HFFc6 (cell line): ENCODE measurements at places on chromosomes 3 and 15.

GRCh38 chr3:156478891-156479290, 76.0 kb downstream of the SSR3 start:
- no peak for DNase-seq

GRCh38 chr3:194598771-194599557, 34.3 kb downstream of the TMEM44 start:
- DNase-seq, result no peak

- peak; percentile 28 for DNase-seq
Measured at GRCh38 chr15:94324117-94324826, 92.9 kb downstream of the MCTP2 start.

DNA sequence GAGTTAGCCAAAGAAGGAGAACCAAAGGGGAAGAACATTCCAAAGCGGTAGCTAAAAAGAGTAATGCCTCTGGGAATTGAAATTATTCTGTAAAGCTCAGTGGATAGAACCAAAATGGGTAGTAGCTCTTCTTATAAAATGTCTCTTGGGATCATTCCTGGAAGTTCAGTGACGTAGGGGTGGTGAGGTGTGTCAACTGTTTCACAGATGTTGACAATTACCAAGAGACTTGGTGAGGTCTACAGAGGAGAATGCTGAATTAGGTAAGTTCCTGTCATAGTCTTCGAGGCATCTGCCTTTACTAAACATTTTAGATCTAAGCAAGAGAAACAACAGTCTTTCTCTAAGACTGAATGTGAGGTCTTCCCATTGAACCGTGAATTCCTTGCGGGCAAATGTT, 67.8 kb downstream of the TPRG1 start:
- no peak for DNase-seq

- DNase-seq, result peak; percentile 62
Measured at GRCh38 chr3:99747915-99748314, 69.7 kb upstream of the CMSS1 start.

DNA sequence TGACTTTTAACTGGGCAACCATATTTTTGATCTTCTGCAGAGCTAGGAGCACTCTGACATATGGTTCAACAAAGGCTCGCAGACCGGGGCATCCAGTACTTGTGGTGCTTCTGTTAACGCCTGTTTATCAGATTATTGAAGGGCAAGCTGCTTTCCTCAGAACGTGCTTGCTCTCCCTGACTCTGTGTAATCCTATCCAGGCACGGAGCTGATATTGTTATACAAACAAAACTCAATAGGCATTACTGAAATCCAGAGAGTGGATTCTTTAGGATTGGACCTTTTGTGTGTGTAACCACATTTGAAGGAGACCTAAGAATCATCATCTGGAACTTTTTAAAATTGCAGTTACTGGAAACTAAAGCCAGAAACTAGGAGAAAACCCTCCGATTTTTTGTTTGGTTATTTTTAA, 246.5 kb downstream of the PTPRG start:
- DNase-seq, result peak; percentile 40

DNA sequence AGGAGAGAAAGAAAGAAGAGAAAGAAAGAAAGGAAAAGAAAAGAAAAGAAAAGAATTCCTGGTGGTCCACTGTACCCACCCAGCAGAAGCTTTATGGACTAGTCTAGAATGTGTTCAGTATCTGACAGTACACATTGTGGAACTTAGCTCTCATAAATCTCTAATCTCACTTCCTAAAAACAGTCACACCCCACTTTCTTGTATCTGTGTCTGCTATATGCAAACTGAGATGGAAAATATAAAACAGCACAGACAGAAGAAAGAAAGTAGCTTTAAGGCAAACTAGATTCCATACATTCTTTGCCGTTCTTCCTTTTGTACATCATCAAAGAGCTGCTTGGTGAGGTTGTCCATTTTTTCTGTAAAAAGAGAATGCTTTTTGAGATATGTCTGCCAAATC, 41.1 kb upstream of the GNB5 start:
- DNase-seq, result no peak

GRCh38 chr15:37019479-37020433, 80.6 kb downstream of the MEIS2 start:
- DNase-seq, result no peak

- no peak for DNase-seq
Measured at GRCh38 chr3:16245609-16246008, 19.1 kb downstream of the DPH3 start.

GRCh38 chr3:158725348-158726011, 6.8 kb downstream of the RARRES1 start:
- DNase-seq, result peak; percentile 97

DNA sequence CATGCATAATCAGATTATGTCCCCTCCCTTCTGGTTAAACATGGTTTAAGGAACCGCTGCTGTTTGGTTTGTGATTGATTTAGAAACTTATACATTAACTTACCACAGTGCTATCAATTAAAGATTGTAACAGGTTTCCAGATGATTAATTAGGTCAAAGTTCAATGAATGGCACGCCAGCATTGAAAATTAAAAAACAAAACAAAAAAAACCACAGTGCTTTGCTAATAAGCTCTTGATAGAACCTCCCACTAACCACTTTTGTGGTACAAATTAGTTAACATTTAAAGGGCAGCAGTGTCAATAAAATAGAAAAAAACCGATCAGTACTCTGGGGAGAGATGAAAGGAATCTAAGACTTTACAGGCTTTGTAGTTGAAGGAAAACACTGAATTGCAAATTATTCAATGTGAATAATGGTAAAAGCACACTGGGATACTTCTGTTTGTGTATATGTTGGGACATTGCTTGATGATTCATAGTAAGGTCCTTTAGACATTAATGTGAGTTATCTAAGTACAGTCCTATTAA, 7.6 kb upstream of the C3orf38 start:
- DNase-seq, result peak; percentile 55

GRCh38 chr3:143771258-143771657, 77.0 kb downstream of the SLC9A9 start:
- DNase-seq, result no peak

DNA sequence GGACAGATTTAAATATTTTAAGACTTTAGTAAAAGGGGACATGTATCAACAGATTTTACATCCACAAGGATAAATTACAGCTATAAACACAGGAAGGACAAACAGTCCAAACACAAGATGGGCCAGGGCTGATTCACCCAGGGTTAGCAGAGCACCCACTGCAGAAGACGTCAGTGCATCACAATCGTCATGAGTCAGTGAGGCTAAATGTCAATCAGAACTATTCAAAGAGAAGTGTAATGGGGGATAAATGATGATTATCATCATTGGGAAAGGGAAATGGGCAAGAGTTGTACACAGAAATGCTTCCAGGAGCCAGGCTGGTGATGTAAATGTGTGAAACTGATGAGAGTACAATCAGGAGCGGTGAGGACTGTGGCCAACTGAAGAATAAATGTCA, 226.8 kb downstream of the PLCL2 start:
- DNase-seq, result peak; percentile 32

- DNase-seq, result no peak
Measured at GRCh38 chr15:78726870-78727551, 84.3 kb downstream of the ADAMTS7 start.

DNA sequence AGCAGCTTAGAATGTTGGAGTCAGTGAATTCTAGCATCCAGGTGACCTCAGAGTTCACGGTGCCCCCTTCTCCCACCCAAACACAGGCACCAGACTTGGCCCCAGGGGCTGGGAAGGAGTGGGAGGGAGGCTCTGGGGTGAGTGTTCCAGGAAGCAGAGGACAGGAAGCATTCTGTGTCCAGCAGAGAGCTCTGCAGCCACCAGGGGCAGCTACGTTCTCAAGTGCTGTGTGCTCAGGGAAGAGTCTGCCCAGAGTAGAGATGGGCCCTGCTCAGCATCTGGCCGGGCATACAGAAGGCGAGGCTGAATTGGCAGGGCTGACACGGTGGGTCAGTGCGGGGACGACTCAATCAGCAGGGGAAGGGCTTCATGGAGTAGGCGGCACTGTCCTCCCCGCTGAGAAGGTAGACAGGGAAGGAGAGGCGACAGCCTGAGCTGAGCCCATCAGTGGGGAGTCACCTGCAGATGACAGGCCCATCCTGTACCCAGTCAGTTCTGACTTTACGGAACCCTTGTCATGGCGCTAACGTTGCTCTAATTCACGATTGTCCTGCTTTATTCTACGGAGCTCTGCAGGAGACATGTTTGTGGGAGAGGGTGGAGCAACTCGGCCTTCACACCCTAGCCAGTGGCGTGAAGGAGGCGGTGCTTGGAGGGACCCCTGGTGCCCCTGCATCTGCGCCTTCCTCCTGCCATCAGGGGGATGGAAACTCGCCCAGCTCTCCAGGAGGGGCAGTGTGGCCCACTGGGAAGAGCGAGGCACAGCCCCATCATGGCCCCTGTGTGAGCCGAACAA, 82.2 kb downstream of the C3orf70 start:
- DNase-seq, result peak; percentile 16

GRCh38 chr3:50336452-50337174, 4.0 kb downstream of the RASSF1 start:
- peak; percentile 28 for DNase-seq

GRCh38 chr3:44995142-44995770, 19.2 kb downstream of the EXOSC7 start:
- peak; percentile 47 for DNase-seq

DNA sequence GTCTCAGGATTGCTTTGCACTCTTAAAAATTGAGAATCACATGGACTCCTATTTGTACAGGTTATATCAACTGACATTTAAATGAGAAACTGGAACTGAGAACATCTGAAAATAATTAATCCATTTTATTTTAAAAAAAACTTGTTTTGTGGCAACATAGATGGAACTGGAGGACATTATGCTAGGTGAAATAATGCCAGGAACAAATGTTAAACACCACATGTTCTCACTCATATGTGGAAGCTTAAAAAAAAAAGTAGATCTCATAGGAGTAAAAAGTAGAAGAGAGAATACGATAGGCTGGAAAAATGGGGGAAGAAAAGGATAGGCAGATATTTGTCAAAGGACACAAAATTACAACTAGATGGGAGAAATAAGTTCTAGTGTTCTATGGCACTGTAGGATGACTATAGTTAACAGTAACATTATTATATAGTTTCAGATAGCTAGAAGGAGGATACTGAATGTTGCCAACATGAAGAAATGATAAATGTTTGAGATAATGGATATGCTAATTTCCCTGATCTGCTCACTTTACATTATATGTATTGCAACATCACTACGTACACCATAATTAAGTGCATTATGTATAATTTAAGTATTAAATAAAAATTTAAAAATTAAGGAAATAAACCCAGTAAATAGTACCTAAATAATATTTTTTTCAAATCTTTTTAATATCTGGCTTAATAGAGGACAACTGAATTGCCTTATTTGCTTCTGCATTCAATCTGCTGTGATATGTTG, 100.5 kb upstream of the TSPAN3 start:
- no peak for DNase-seq

- no peak for DNase-seq
Measured at GRCh38 chr3:188316021-188316722, 162.2 kb downstream of the LPP start.

DNA sequence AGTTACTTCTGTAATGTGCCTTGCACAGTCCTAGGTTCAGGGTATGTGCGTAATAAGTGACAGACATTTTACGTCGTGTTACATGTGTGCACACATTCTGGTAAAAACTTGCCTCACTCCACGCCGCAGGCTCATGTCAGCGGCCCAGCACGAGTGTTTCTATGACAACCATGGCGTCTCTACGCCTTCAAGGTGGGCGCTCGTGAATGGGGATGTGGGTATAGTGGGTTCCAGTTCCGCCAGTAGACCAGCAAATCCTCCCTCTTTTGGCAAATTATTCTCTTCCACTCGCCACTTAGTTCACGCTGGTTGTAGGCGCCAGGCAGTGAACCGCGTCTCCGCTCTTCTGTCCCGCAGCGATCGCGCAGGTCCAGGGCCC, 40.3 kb downstream of the CHST14 start:
- no peak for DNase-seq

DNA sequence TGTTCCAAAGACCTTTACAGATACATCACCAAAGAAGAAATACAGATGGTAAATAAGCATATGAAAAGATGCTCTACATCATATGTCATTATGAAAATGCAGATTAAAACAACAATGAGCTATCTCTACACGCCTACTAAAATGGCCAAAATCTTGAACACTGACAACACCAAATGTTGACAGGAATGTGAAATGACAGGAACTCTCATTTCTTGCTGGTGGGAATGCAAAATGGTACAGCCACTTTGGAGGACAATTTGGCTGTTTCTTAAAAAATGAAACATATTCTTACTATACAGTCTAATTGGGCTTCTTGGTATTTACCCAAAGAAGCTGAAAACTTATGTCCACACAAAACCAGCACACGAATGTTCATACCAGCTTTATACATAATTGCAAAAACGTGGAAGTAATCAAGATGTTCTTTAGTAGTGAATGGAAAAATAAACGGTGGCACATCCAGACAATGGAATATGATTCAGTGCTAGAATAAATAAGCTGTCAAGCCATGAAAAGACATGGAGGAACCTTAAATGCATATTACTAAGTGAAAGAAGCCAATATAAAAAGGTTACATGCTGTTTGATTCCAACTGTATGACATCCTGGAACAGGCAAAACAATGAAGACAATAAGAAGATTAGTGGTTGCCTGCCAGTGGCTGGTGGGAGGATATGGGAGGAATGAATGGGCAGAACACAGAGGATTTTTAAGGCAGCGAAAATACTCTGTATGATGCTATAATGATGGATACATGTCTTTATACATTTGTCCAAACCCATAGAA, 81.3 kb upstream of the NEDD4 start:
- no peak for DNase-seq

GRCh38 chr3:186209810-186210752, 101.2 kb upstream of the ETV5 start:
- peak; percentile 60 for DNase-seq

DNA sequence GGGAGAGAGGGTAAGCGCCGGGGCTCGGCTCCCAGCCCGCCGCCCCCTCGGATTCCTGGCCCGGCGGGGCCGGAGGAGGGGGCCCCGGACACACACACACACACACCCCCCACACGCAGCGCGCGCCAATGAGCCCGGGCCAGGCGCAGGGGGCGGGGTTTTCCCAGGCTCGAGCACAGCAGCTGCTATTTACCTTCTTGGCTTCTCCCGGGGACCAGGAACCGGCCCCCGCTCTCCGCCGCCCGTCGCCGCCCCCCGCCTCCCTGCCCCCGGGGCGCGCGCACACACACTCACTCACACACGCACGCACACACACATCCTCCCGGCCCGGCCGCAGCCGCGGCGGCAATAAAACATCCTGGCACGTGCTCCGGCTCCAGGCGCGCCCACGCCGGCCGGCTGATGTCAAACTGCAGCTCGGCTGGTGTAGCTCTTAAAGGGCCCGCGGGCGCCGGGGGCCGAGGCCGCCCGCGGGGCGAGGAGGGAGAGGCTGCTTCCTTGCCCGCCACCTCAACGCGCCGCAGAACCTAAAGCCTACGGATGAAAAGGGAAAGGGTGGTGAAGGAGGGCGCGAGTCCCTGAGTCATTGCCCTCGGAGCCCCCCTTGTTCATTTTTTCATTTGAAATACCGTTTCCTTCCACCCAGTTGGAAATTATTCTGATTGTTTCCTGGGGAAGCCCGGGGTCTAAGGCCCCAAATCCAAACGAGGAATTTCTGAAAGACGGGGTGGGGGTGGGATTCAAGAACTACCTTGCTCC, 1.0 kb upstream of the HES1 start:
- peak; percentile 92 for DNase-seq

- no peak for DNase-seq
Measured at GRCh38 chr3:124234852-124235252, 242.9 kb upstream of the ROPN1 start.

- DNase-seq, result no peak
Measured at GRCh38 chr3:41932464-41932863, 29.4 kb downstream of the ULK4 start.
